Hematopoietic multipotent progenitor cell treated with erythropoietin and hydrocortisone succinate and interleukin-3 and kit ligand, for 4 days (in vitro differentiated cells): ENCODE measurements at places on chromosomes 5 and 9.
A peak's percentile ranks its signal among the peaks of the same experiment; 100 is the strongest.

GRCh38 chr9:14279671-14280070, 34.3 kb downstream of the NFIB start:
- no peak for DNase-seq

- DNase-seq: peak; percentile 2
Measured at GRCh38 chr5:164119806-164120447, 614.5 kb downstream of the MAT2B start.

DNA sequence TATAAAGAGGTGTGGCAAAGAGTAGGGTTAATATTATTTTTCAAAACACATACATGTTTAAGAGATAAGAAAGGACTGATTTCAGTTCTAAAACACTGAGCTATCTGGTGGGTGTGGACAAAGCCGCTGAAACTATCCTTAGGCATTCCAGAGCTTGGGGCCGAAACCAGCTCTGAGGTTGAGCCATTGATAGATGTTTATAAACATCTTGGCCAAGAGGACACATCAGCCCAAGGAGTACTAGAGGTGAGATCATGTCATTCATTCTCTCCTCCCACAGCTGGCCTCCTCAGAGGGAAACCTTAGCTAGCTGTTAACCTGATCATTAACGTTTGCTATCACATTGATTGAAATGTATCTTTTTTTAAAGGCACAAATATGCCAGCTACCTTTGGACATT, 89.9 kb downstream of the NLN start:
- no peak for DNase-seq

- DNase-seq: no peak
Measured at GRCh38 chr9:29437526-29437925, 1864.2 kb upstream of the C9orf72 start.

DNA sequence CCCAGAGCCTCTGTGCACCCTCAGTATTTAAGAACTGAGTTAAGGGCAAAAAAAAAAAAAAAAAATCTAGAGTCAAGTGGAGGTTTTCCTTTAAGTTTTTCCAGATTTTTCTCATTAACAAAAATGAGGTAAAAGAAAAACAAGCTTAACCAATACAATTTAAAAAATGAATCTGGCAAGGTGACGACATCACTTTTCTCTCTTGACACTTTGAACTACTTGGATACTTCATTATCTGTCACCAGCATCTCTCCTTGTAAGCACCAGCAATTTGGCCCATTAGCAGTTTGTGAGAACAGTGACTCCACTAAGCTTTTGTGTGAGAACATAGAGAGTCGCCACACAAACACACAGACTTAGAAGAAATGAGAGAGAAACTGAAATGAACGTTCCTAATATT, 345.7 kb upstream of the SLC30A5 start:
- DNase-seq: peak; percentile 5

DNA sequence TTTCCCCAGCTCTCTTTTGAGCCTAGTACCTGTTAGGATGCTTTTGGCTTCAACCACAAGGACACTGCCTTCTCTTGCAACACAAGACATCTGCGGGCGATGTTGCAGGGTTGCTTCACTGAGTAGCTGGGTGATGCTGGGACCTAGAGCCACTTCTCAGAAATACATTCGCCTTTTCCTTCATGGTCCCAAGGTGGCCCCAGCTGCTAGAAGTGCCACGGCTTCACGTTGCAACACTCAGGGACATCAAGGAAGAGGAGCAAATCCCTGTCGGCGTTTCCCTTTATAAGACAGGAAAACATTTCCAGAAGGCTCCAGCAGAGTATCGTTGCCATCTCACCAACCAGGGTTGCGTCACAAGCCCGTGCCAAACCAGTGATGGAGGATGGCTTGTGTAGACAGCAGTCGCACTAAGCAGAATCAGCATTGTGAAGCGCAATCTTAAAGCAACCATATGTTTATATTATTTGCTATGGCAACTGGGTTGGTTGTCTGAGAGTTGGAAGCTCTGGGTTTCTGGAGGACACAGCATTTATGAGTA, 62.7 kb downstream of the ANKRD33B start:
- peak; percentile 78 for DNase-seq

GRCh38 chr9:14350754-14351153, 36.8 kb upstream of the NFIB start:
- no peak for DNase-seq

- no peak for DNase-seq
Measured at GRCh38 chr5:146398826-146399225, 48.3 kb upstream of the TCERG1 start.

DNA sequence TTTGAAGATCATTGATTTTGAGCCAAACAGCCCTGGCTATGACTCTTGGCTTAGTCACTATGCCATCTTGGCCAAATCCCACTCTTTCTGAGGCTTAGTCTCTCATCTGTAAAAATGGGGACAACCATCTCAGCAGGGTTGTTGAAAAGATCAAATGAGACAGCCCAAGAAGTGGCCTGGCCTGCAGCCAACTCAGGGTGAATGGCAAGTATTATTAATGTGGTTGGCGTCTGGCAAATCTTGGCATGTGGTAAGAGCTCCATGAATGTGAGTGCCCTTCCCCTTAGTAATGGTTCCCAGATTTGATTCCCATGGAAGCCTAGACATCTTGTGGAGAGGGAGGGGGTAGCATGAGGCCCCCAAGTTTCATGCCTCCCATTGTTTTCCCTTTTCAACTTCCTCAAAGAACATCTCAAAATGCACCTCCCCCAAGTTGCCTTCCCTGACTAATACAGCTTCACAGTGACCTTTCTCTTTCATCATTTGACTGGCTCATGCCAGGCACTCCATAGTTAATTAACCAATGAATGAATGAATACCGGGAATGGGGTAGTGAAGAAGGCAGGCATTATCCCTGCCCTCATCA, 11.8 kb upstream of the TGFBI start:
- DNase-seq: peak; percentile 61

GRCh38 chr5:66701244-66701643, 105.1 kb downstream of the MAST4 start:
- DNase-seq: no peak

- DNase-seq: no peak
Measured at GRCh38 chr9:129999141-129999510, 43.9 kb downstream of the FNBP1 start.

DNA sequence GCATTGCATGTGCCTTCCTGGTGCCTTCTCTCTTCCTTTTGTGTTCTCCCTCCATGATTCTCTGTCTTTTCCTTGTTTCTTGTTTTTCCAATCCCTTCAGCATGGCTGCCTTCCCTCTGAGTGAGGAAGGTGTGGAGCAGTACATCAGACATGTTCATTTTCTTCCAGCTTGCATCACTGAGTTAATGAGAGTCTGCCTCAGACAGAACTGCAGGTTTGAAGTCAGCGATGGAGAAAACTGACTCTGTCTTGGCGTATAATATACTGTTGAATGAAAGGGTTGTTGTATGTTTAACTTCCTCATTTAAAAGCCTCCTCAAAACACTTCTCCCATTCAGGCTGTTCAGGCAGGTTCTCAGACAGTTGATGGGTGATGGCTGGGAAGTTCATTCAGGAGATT, 129.3 kb downstream of the KDM4C start:
- peak; percentile 47 for DNase-seq

DNA sequence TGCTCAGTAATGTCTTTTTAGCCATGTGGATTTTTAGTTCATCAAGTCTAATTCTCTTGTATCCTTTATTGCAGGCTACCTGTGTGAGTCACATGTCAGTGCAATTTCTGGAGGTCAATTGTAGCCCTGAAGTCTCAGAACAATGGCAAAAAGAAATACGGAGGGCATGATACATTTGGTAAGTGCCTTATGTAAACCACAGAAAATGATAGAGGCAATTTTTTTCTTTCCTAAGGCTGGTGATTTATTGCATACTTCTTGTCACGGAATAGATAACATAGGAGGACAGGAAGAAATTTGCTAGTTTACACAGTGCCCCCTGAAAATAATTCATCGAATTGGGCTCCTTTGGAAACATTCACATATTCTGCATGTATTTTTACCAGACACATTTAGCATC, 235.9 kb downstream of the DMRTA1 start:
- no peak for DNase-seq

- no peak for DNase-seq
Measured at GRCh38 chr5:174173766-174174165, 128.3 kb downstream of the NSG2 start.

DNA sequence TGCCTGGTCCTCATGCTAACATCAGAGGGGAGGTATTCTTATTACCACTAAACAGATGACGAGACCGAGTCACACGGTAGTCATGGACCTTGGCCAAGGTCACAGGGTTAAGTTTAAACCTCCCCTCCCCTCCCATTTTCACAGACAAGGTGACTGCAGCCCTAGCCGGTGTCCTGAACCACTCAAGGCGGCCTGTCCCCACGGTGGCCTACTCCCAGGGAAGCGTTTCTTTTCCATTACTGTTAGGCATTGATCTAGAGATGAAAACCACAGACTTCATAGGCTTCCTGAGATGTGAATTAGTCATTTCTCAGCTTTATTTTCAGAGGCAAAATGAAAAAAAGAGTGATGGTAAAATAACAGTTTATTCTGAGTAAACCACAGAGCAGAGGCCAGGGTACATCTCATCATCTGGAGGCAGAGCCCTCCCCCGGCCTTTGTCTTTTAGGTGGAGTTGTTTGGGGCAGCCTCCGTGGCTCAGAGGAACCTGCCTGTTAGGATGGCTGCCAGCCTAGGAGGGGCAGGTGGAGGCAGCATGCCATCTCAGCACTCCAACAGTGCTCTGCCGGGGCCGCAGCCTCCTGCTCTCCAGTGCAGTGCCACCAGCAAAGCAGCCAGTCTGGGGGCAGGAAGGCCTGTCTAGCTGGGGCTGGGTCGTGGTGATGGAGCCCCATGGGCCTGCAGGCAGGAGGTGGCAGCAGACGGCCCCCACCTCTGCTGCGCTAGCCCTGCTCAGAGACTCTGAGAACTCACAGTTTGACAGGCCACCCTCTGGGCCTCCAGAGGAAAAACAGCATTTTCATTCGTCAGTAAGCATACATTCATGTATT, 71.2 kb downstream of the RAPGEF1 start:
- peak; percentile 73 for DNase-seq

DNA sequence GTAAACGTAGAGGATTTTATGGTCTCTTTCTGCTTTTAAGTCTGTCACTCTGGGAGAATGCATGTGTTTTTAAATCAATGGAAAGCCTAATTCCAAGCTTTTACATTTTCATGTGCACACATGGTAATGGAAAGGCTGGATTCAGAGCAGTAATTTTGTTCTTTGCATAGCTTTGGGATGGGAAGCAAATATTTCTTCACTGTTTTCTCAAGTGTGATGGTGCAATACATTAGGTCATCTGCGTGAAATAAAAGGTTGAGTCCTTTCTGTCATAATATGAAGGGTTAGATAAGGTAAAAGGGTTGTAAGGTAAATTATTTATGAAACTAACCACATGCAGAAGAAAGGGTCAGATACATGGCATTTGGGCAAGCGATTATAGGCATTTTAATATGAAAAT, 88.2 kb upstream of the NR3C1 start:
- no peak for DNase-seq

DNA sequence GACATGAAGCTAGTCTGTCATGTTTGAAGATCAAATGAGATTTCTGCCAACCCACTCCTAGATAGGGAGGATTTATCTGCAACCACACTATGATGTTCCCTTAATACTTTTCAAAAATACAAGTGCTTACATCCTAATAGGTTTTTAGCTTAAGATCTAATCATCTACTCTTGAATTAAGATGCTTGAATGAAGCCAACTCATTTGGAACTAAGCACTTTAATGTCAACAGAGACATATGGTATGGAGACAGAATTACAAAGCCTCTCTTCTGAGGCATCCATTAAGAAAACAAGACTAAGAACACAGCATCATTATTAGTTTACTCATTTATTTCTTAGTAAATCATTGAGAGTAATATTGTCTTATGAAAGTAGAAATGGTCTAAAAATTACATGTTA, 139.3 kb upstream of the NFIB start:
- DNase-seq: no peak

DNA sequence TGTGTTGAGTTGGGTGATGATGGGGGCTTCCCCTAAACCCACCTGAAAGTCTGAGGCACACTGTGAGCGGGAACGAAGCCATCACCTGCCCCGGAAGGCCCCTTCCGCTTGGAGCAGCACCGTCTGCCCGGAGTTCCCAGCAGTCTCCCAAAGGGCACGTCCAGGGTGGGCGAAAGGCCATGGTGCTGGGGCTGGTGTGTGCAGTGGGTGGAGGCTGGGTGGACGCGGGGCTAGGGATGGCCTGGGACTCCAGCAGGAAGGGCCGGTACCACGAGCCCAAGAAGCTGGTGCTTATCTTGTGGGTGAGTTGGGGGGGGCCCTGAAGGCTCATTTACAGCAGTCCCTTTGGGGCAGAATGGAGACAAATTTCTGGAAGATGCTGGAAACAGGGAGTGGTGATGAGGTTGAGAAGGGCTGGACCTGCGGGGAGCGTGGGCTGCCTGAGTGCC, 4.6 kb downstream of the FLT4 start:
- DNase-seq: no peak

- DNase-seq: no peak
Measured at GRCh38 chr9:73640971-73641370, 489.3 kb downstream of the ANXA1 start.

GRCh38 chr9:15935661-15936305, 382.9 kb downstream of the CCDC171 start:
- DNase-seq: no peak

- no peak for DNase-seq
Measured at GRCh38 chr9:112404508-112404932, 24.6 kb downstream of the HSDL2 start.

DNA sequence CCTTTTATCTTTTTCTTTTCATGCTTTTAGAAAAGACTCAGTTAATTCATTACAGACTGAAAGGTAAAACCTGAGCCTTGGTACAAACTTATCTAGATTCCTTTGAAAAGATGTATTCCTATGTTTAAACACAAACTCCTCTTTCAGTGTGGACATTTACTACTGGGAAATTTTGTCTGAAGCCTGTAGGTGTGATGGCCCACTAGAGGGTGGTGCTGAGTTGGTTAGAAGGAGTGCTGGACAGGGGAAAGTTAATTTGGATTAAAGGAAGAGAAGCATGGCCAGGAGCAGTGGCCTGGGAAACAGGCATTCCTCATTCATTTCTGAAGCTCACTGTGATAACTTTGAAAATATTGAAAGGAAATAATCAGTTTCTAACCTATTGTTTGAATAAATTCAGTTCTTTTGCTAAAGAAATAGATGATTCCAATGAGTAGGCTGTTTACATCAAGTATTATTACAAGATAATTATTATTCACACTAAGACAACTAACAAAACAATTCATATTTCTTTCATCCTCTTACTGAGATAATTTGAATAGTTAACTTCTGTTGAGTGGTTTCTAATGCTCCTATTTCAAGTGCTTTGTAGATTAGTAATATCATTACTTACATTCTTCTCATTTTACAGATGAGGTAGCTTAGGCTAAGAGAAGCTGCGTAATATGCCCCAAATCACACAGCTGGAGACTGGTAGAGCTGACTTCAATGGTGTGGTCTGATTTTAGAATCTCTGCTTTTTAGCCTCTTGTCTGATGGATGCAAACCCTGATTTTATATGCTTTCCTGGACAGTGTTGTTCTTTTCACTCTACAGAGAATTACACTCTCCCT, 150.9 kb downstream of the ADGRV1 start:
- peak; percentile 66 for DNase-seq

- DNase-seq: no peak
Measured at GRCh38 chr5:74312746-74313145, 327.8 kb downstream of the ENC1 start.
